ENCODE measurements at places on chromosomes 16 and 17.

GRCh38 chr17:80812362-80813088 lies 179.1 kb upstream of the CHMP6 start:
- no peak for DNase-seq

- DNase-seq = no peak
These were observed 9.3 kb downstream of the ENDOV start for GRCh38 chr17:80424261-80424660.

DNA sequence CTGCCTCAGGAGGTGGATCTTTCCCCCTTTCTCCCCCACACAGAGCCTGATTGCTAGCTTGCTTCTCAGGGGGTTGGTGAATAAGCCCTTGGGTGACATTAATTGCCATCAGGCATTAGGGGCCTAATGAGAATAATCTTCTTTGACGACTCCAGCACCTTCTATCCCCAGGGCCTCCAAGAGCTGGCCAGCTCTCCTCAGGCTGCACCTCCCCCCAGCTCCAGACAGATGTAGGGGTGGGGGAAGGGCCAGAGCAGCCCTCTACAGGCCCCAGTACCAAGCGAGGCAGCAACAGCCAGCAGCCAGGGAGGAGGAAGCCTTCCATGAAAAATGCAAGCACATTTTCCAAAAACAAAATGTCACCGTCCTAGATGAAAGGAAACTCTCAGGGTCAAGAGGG lies 1.4 kb upstream of the TMEM132E start:
- DNase-seq = no peak

- no peak for DNase-seq
These were observed 21.4 kb downstream of the CHCT1 start for GRCh38 chr17:60443713-60444112.

DNA sequence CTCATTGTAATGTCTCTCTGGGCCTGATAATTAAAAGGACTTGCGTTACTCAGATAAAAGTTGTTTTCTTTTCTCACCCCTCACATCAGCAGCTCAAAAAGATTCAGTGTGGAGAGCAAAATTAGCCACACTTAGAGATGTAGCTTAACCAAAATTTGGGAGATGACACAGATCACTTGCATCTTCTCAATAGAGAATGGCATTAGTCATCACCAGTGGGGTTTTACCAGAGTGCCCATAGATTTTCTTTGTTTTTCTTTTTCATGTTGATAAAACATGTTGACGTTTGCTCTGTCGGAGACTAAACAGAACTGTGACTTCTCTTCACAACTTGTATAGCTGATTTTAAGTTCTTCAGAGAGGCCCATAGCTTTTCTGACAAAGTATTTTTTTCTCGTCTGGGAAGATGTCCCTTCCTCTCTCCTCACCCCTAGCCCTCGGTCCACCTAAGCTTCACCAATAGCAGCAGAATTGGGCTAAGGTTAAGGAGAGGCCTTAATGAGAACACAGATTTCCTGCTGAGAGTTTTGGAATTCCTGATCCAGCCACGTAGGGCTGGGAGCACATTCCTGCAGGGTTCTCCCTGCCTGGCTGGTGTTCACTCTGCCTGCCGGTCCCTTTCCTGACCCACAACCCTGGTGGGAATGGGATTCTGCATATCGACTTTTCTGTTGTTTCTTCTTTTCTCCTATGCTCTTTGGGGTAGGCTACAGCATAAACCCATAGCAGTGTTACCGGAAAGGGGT lies 92.6 kb downstream of the CACNG3 start:
- DNase-seq = no peak

- no peak for DNase-seq
These were observed 10.1 kb upstream of the MAP2K6 start for GRCh38 chr17:69404399-69404798.

GRCh38 chr16:19515757-19516156 lies 6.1 kb downstream of the GDE1 start:
- DNase-seq = no peak

- peak; percentile 37 for DNase-seq
These were observed 908 bp downstream of the TMEM98 start for GRCh38 chr17:32928586-32929535.

GRCh38 chr16:11446566-11447119 lies 101.4 kb downstream of the RMI2 start:
- DNase-seq = no peak

- peak; percentile 98 for DNase-seq
These were observed 236.3 kb downstream of the KCNJ2 start for GRCh38 chr17:70405492-70406220.

GRCh38 chr17:18055597-18055996 lies 16.4 kb downstream of the GID4 start:
- no peak for DNase-seq

DNA sequence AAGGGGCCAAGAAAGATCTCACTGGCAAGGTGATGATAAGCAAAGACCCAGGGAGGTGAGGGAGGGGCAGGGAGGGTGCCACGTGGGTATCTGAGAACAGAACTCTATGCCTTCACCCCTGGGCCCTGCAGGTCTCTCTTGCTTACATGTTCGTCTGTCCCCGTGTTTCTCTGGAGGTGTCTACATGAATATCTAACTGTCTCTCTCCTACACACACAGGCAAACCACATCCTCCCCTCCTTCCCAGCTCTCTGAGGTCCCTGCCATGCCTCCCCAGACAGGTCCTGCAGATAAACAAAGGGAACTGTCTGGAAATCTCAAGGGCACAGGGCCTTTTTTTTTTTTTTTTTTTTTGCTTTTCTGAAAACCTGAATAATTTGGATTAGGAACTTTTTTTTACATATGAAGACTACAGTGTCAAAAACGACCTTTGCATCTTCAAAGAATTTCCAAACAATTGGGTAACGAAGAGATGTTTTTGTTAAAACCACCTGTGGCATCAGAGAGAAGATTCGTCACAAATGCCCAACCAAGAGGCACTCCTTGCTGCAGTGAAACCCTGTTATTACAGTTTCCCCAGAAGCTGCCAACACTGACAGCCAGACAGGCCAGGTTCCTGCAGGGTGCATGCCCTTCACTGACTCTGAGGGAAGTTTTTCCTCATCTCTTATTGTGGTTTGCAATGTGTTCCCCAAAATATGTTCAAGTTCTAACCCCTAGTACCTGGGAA lies 17.8 kb downstream of the PLLP start:
- DNase-seq = no peak

DNA sequence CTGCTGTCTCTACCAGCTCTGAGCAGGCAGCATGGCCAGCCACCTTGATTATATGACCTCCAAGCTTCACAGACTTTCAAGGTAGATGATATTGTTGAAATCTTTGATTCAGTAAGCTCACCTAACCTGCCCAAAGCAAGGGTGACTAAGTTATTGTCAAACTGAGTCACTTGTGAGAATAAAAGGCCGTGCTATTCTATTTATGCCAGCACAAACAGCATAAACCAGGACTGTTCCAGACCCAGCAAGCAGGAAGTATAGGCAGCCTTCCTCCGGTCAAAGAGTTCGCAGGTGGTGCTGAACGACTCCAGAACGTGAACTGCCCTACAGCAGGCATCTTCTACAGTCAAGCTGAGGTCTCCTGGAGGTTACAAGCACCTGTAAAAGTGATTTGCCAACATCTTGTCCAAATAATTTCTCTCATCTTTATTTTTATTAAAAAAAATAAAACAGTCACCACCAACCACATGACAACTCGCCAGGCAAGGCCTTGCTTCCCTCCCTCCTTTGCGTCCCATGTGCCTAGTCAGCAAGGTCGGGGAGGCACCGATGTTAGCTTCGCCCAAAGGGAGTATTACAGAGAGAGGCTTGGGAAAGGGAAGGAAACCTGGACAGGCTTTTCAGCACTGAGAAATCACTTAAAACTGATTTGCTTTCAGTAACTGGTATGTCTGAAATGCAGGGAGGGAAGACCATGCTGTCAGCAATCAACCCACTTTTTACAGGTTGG lies 10.8 kb downstream of the ARL2BP start:
- DNase-seq = no peak

All from astrocyte of the spinal cord (primary cell).